ENCODE measurements at places on chromosomes 7 and 10.

- no peak for DNase-seq
Observed at GRCh38 chr7:74306730-74307469, 17.7 kb downstream of the CLIP2 start.

DNA sequence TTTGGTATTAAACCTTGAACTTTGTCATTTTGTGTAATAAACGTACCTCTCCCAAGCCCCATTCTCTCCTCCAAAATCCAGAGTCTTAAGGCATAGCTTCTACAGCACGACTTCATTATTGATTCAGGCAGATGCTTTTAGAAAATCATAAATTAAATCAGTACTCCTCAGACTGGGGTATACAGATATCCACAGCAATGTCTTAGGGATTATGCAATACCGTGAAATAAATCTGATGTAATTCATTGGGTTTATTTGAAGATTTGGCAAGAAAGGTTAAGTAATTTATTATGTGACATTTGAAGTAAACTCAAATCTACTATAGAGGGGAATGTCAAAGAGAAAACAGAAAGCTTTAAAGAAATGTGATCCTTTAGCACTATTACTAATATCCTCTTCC, 246.1 kb upstream of the PLXDC2 start:
- no peak for DNase-seq

GRCh38 chr10:76885816-76886215, 751.8 kb downstream of the KCNMA1 start:
- no peak for DNase-seq

DNA sequence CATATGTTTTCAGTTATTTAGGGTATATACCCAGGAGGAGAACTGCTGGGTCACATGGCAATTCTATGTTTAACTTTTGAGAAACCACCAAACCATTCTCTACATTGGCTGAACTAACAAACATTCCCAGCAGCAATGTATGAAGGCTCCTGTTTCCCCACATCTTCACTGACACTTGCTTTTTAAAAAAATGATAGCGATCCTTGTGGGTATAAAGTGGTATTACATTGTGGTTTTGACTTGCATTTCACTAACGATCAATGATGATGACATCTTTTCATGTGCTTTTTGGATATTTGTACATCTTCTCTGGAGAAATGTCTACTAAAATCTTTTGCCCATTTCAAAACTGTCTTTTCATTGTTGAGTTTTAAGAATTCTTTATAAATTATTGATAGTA, 51.2 kb upstream of the ANAPC16 start:
- no peak for DNase-seq

GRCh38 chr7:123747620-123748141, 1.1 kb downstream of the WASL start:
- no peak for DNase-seq

DNA sequence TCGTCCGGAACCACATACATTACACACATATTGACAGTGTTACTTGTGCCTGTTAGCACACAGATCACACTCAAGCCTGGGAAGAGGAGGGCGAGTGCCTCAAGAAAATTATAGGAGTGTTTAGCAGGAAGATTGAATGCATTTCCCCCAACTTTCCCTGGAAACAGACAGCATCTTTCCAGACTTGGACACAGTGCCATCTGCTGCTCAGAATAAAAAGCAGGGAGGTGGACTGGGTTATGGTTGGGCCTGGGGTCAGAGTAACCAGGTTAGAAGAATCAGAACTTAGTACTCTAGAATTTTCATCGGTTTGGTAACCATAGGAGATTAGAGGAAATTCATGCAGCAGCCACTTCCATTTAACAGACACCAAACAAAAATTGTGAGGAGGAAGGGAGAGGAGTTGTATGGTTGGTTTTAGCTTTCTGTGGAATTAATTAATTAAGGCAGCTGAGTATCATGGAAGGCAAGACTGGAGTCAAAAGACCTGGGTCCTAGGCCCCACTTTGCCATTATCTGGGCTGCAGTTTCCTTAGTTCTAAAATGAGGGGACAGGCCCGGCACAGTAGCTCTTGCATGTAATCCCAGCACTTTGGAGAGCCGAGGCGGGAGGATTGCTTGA, 43.4 kb upstream of the OPTN start:
- no peak for DNase-seq

DNA sequence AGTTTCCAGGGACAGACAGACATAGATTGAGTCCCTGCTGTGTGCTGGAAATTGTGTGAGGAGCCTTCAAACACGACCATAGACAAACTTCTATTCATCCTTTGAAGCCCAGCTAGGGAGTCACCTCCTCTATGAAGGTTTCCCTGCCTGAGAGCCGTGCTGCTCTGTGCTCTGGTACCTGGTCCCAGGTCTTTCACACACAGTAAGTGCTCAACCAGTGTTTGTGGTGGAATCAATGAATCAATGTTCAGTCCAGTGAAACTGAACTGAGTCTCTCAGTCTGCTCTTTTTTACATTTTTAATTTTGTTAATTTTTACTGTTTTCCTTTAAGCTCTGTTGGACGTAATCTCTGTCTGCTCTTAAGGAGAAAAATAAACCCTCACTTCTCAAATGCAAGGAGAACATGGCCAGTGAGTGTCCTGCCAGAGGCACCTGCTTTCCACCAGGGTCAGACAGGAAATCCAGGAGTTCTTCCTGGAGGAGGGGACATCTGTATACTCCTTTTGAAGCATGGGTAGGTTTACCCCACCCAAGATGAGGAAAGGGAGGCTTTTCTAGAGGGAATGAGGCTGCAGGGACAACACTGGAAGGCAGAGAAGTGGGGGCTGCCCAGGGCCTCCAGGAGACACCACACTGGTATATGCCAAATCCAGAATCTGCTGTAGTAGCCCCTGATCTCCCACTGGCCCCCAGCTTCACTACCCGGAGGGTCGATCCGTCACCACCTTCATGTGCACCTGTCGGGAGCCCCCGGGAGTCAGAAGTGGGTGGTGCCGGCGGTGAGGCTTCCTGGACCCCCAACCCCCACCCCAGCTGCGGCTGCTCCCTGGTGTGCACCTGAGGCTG, 56.3 kb downstream of the MICALL2 start:
- no peak for DNase-seq

- no peak for DNase-seq
Observed at GRCh38 chr7:22485189-22485588, 14.8 kb downstream of the STEAP1B start.

DNA sequence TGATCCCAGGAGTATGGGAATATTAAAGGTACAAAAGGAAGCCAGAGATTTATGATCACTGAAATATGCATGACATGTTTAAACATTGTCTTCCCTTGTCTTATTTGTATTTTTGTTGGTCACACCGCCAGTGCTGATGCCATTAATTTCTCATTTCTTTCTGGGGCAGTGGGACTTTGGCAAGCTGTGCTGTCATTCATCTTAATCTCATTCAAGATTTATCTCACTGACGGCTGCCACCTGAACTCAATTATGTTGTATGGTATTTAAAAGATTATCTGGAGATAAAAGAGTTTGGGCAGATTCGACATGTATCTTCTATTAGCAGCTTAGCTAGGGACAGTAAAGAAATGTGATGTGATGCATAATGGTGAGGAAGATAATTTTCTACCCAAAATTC, 284.9 kb upstream of the PLXDC2 start:
- no peak for DNase-seq

GRCh38 chr7:18212308-18212707, 184.7 kb upstream of the PRPS1L1 start:
- DNase-seq = no peak

DNA sequence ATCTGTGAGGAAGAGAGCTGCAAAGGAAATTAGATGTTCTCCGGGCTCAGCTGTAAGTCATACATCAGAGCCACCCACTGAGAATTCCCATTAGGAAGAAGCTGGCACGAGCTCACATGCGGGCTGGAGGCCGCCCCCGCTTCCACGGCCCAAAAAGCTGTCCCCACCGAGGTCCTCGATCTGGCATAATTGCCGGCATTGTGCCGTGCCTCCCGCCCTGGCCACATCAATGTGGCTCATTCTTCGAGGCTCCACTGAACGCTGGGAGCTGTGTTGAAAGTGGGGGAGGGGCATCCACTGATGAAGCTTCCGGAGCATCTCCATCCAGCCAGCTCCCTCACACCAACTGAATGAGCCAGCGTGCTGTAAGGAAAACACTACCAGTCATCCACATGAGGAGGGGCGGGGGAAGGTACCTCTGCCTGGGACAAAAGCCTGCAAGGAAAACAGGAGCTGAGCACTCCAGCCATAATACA, 173.1 kb downstream of the PTPRN2 start:
- no peak for DNase-seq

- DNase-seq = no peak
Observed at GRCh38 chr10:118708571-118708970, 46.2 kb downstream of the CACUL1 start.

DNA sequence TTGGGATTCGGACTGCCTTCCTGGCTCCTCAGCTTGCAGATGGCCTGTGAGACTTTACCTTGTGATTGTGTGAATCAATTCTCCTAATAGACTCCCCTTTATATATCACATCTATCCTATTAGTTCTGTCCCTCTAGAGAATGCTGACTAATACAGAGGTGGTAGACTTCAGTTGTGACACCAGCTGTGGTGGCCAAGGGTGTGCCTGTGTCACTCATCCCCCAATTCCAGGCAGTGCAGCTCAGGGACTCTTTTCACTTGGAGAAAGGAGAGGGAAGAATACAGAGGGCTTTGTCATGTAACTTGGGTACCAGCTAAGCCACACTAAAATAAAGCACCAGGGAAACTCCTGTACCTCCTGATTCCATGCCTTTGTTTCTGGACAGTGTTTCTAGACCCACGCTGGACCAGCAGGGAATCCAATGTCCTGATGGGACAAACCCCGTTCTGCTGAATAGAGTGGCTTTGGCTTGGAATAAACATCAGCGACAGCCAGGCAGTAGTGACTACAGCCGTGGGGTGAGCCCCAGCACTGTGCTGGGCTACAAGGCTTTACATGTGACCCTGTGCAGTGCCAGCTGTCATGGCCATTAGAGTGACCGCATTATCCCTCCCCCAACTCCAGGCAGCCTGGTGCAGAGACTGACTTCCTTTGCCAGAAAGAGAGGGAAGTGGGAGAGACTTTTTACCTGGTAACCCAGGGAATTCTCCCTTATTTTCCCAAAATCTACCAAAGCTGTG, 233.6 kb downstream of the ANK3 start:
- no peak for DNase-seq

GRCh38 chr7:46197785-46198540, 276.9 kb upstream of the IGFBP3 start:
- DNase-seq = no peak

DNA sequence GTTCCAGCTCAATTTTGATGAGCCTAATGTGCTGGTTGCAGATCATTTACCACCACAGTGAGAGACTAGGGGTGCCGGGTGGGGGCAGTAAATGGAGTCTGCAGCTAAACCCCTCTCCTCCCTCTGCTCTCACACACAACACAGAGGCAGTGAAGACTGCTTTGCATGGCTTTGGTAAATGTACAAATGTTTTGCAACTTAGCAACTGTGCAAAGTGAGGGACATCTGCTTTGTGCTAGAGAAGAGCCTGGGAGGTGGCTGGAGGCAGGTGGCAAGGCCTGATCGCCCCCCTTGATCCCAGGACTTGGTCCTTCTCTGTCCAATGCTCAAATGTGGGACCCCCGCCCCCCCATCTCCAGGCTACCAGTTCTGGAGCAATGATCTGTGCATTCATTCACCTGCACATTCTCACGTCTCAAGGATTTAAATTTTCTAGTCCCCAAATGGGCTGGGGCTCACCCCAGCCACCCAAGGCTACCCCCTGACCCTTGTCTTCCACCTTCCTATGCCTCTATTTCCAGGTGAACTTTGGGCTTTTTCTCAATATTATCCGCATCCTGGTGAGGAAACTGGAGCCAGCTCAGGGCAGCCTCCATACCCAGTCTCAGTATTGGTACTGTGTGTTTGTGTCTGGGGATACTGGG, 11.6 kb downstream of the GHRHR start:
- DNase-seq = no peak

GRCh38 chr10:7589748-7590147, 77.0 kb downstream of the ITIH5 start:
- DNase-seq = no peak

GRCh38 chr7:47651355-47652317, 69.7 kb upstream of the TNS3 start:
- no peak for DNase-seq

- DNase-seq = no peak
Observed at GRCh38 chr10:116810120-116810500, 39.2 kb upstream of the ENO4 start.

GRCh38 chr10:7896297-7896696, 78.0 kb downstream of the TAF3 start:
- no peak for DNase-seq

GRCh38 chr7:137878333-137878961, 31.7 kb upstream of the DGKI start:
- DNase-seq = no peak

DNA sequence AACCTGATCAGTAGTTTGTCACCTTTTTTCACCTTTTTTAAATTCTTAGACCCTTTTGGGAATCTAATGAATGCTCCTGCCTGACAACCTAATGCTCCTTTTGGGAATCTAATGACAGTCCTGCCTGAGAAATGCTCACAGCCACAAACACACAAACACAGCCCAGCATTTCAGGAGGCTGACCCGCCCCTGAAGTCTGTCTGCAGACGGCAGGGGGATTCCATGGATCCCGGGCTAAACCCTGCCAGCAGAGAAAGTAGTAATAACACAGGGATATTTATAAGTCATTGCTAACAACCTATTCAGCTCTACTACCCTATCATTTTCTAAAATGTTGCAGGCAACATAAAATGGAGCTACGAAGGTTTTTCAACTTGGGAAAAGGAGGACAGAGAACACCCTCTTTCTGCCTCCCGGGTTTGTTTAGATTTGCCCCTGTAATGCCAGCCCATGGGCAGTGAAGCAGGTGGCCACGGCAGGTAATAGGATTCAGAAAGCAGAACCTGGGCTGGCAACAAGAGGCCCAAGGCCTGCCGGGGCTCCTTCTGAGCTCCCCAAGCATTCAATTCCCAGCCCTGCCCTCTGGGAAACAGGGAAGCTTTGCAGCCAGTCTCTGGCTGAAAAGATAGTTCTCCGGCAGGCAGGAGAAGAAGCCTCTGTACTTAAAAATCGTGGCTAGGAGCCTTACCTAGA, 65.2 kb downstream of the CREB3L2 start:
- no peak for DNase-seq

DNA sequence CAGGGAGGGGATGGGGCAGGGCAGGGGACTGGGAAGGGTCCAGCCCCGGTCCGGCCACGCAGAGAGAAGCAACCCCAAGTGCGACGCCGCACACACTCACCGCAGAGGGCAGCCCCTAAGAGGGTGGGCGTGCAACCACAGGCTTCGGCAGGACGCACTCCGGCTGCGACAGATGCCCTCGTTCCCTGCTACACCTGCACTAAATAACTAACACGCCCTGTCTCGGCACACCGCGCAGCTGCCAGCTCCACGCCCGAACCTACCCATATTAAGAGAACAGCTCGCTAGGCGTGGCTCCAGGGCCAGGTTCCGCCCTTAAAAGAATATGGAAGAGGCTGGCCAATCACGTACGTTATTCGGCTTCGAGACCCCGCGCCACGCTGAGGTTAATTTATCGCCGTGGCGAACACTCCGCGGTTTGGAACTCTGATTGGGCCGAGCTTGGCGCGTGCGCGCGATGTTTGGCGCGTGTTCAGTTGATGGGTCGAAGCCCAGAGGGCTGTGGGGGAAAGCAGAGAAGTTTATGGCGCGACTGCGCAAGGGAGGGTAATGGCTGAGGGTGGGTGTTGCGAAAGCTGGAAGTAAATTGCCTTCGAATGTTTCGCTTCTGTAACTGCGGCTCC, 91.1 kb downstream of the OR13A1 start:
- no peak for DNase-seq

Measured in stimulated activated CD8-positive, alpha-beta memory T cell treated with anti-CD3 and anti-CD28 coated beads, Interleukin-4, amount 100 ng/mL, for 1 hour (primary cell).